ENCODE measurements at places on chromosomes 7 and 10. TPM values are rescaled to one million over a fixed set of nuclear protein-coding genes. Genes with fewer than 3 reads are reported as not detected.

CCL24 gene
- total RNA-seq = not detected

TECTB gene
- total RNA-seq = not detected

GPR158 gene
- 0.06 TPM for total RNA-seq

NPC1L1 gene
- 0.06 TPM for total RNA-seq

C10orf53 gene
- total RNA-seq = not detected

RPA3 gene
- total RNA-seq = 94.8 TPM

PNPLA8 gene
- total RNA-seq = 14.3 TPM

PANK1 gene
- total RNA-seq = 6.0 TPM

ERVW-1 gene
- not detected for total RNA-seq

ZNF736 gene
- not detected for total RNA-seq

BRAT1 gene
- 31.4 TPM for total RNA-seq

C10orf143 gene
- 1.2 TPM for total RNA-seq

SRRM3 gene
- total RNA-seq = 5.7 TPM

ENTPD1 gene
- not detected for total RNA-seq

HMX2 gene
- 0.15 TPM for total RNA-seq

C10orf62 gene
- not detected for total RNA-seq

URGCP gene
- total RNA-seq = 28.6 TPM

TRUB1 gene
- 14.5 TPM for total RNA-seq

SEMA4G gene
- total RNA-seq = 8.3 TPM

SLC12A9 gene
- 15.7 TPM for total RNA-seq

UTF1 gene
- total RNA-seq = 0.16 TPM

PRRT4 gene
- total RNA-seq = 0.81 TPM

GPRIN2 gene
- total RNA-seq = 29.9 TPM

ADRA2A gene
- total RNA-seq = 0.06 TPM

COL17A1 gene
- total RNA-seq = 2.1 TPM

SFRP4 gene
- total RNA-seq = 6.9 TPM

AKR1C4 gene
- total RNA-seq = 0.30 TPM

ZNF518A gene
- 7.2 TPM for total RNA-seq

TBX20 gene
- total RNA-seq = 2.5 TPM

ITGB8 gene
- total RNA-seq = 0.95 TPM

IFIT2 gene
- 3.6 TPM for total RNA-seq

CNTNAP2 gene
- not detected for total RNA-seq

WDFY4 gene
- total RNA-seq = not detected

LRWD1 gene
- total RNA-seq = 32.9 TPM

UCN3 gene
- not detected for total RNA-seq

ZNF488 gene
- 11.0 TPM for total RNA-seq

FRA10AC1 gene
- total RNA-seq = 6.2 TPM

IQUB gene
- not detected for total RNA-seq

EGR2 gene
- total RNA-seq = 0.34 TPM

ANKRD7 gene
- 0.23 TPM for total RNA-seq

GNGT1 gene
- not detected for total RNA-seq

FEZF1 gene
- total RNA-seq = not detected

CALHM1 gene
- not detected for total RNA-seq

NUTM2E gene
- 0.59 TPM for total RNA-seq

SLC16A9 gene
- 0.09 TPM for total RNA-seq

IFIT1B gene
- not detected for total RNA-seq

FXYD4 gene
- not detected for total RNA-seq

All from A549 treated with RU486 at 1 μM for 4 hours (cell line).